ENCODE measurements at places on chromosomes 3 and 15.

DNA sequence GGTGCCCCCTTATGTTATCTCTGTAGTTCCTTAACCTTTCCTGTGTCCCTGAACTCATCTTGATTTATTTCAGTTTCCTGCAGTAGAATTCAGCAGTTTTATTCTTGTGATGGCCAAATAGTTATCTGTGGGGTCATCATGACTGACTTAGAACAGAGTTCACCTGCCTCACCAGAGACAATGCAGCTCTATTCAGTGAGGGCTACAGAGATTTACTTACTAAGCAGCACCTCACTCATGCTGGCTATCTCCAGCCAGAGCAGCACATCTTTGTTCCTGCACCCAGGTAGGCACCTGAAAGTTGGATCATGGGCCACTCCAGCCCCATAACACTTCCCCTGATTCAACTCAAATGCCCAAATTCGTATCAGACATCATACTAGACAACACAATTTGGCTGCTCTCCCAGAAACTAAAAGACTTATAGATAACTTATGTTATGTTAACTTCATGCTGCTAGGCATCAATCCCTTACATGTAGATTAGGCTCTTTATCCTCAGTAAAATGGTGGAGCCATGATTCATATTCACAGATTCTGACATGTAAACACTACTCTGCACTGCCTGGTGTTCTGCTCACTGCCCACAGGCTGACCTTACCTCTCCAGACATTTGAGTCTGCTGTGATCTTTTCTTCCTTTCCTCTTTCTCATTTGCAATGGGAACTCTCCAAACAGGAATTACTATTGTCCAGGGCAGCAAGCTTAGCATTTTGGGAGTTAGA, 9.3 kb upstream of the GOLGB1 start:
- DNase-seq = no peak

- no peak for DNase-seq
Measured at GRCh38 chr3:167882057-167882667, 146.6 kb downstream of the SERPINI1 start.

- DNase-seq = no peak
Measured at GRCh38 chr3:170631755-170632488, 46.0 kb upstream of the SLC7A14 start.

- no peak for DNase-seq
Measured at GRCh38 chr15:57887825-57888224, 177.7 kb downstream of the ALDH1A2 start.

All from activated CD8-positive, alpha-beta memory T cell treated with anti-CD3 and anti-CD28 coated beads for 48 hours (primary cell).